ENCODE measurements at places on chromosomes 11 and 22. TPM values are rescaled to one million over a fixed set of nuclear protein-coding genes. Genes with fewer than 3 reads are reported as not detected.

Gene KDM4E
- total RNA-seq = not detected

Gene CHRM1
- not detected for total RNA-seq

Gene MAPK8IP1
- 8.3 TPM for total RNA-seq

Gene FXYD6
- total RNA-seq = 3.9 TPM

Gene NPAS4
- not detected for total RNA-seq

Gene NLRP6
- total RNA-seq = not detected

Gene PKNOX2
- total RNA-seq = 4.6 TPM

Gene SLC22A25
- total RNA-seq = not detected

Gene LRP4
- 2.5 TPM for total RNA-seq

Gene SMTNL1
- not detected for total RNA-seq

Gene CNGA4
- not detected for total RNA-seq

Gene CSNK2A3
- total RNA-seq = 2.7 TPM

Gene SCN4B
- total RNA-seq = 0.52 TPM

Gene DCHS1
- total RNA-seq = 13.7 TPM

Gene LBHD1
- 4.0 TPM for total RNA-seq

Gene SLC37A2
- 0.52 TPM for total RNA-seq

Gene TMEM45B
- total RNA-seq = not detected

Gene CYP2D6
- total RNA-seq = 0.13 TPM
